NCI-H1105 treated with DMSO at 0.1 percent for 48 hours (cell line): ENCODE measurements at places on chromosomes 1 and 21.
A peak's percentile ranks its signal among the peaks of the same experiment; 100 is the strongest.

GRCh38 chr1:182634306-182635072 lies 30.3 kb upstream of the RGS16 start:
- peak; percentile 19 for DNase-seq

GRCh38 chr1:222187566-222188332 lies 360.2 kb downstream of the HHIPL2 start:
- DNase-seq = no peak

DNA sequence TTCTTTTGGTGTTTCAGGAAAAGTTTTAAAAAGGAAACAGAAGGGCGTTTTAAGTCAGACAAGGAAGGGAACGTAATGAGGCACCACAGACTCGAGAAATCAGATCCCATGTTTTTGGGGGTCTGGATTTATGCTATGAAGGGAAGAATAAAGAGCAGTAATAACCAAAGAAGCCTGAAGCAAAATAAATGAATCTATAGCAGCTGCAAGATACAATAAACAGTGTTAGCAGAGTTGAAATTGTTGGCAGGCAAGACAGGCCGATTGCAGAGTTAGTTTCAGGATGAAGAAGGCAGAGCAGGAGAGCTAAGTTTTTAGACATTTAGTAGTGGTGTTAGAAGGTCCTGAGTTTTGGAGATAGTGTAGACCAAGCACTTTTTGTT lies 425 bp downstream of the DDR2 start:
- DNase-seq = no peak

DNA sequence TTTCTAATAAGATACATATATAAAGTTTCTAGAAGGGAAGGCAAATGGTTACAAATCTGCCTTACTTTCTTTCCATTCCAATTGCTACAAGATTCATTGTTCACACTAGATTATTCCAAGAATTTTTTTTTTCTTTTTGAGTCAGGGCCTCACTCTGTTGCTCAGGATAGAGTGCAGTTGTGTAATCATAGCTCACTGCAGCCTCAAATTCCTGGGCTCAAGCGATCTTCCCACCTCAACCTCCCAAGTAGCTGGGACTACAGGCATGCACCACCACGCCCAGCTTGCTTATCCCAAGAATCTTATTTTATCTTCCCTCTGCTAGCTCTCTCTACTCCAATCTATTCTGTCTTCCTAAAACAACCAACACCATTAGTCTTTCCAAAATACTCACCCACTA lies 81.8 kb downstream of the KIAA0319L start:
- no peak for DNase-seq

- no peak for DNase-seq
Measured at GRCh38 chr1:115710859-115711624, 57.5 kb downstream of the CASQ2 start.

GRCh38 chr1:182484531-182485257 lies 34.7 kb downstream of the RGSL1 start:
- peak; percentile 11 for DNase-seq

GRCh38 chr1:223494926-223495645 lies 101.9 kb downstream of the CCDC185 start:
- no peak for DNase-seq

DNA sequence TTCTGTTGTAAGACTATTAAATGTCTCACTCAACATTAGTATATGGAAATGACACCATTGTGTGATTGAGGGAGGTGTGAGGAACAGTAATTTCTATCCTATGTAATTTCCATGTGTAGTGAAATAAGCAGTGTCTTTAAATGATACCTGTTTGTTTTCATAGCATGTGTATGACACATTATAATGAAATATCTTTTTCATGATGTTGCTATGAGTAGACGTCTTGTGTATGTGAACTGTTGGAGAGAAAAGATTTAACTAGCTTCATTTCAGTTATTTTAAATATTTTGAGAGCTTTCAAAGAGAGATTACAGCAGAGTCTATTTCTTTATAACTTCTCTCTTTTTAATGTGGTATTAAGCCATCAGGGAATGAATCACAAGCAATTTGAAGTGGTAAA lies 71.5 kb upstream of the QSOX1 start:
- no peak for DNase-seq

GRCh38 chr21:15004721-15005370 lies 60.0 kb downstream of the NRIP1 start:
- no peak for DNase-seq

- no peak for DNase-seq
Measured at GRCh38 chr1:113663165-113663951, 95.9 kb downstream of the PHTF1 start.

GRCh38 chr1:231862611-231863010 lies 236.0 kb downstream of the DISC1 start:
- no peak for DNase-seq

- DNase-seq = no peak
Measured at GRCh38 chr1:37722181-37723071, 30.1 kb downstream of the CDCA8 start.

DNA sequence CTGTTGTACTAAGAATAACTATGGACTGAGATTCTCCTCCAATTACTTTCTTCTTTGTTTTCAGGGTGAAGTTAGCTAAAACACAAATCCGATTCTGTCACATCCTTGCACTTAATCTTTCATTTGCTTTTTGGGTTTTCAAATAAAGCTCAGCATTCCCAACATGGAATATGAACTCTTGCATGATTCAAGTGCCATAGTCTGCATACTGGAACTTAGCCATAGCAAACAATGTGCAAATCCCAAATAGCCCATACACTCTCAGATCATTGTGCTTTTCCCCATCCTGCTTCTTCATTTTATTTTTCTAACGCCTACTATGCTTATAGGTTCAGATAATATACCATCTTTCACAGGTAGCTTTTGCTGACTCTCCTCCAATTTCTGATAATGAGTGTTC lies 455.8 kb upstream of the PRMT6 start:
- no peak for DNase-seq

DNA sequence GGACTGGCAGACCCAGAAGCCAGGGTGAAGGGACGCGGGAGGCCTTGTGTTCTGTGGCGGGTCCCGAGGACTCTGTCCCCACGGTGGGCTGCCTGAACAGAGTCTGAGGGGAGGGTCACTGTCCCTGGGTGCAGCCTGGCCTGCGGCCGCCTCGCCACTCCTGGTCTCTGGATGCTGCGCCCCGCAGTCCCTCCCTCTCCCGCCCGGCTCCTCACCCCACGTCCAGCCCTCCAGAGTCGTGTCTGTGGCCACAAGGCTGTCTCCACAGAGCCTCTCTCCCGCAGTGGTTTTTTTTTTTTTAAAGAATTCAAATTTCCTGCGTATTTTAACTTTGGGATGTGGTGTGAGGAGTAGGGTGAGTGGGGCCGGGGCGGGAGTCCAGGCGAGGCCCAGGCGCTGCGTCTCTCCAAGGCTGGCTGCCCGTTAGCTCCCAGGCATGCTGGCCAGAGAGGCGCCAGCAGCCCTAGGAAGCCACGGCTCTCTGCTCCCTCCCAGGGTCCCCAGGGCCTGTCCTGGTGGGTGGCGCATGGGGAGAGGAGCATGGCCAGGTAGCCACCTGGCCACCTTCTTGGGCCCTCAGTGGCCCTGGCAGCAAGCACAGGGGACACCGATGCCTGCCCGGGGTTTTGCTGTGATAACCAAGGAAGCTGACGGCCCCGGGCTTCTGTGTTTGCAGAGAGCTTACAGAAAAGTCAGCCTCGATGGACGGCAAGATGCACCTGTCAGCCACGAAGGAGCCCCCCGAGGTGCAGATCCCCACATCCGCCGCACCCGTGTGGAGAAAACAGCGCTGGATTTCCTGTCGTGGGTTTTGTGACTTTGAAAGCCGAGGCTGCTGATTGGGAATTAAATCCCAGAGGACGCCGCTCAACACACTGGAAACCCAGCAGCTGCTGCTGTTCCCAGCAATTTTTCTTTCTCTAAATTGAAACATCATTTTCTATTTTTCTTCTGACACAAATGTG lies 72.8 kb downstream of the MORN1 start:
- no peak for DNase-seq

DNA sequence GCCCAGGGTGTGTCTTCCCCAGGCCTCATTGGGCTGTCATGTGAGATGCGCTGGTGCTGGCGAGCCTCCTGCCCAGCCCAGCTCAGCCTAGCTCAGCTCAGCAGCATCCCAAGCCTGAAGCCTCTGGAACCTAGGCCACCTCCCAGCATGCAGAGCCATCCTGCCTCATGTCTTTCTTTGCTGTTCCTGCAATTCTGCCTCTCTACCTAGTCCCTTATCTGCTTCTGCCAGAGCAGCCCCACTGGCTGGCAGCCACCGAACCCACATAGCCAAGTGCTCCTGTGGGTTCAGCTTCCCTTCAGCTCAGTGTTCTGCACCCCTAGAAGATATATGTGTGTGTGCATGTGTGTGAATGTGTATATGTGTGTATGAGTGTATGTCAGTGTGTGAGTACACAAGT lies 291.5 kb upstream of the VAMP3 start:
- no peak for DNase-seq

DNA sequence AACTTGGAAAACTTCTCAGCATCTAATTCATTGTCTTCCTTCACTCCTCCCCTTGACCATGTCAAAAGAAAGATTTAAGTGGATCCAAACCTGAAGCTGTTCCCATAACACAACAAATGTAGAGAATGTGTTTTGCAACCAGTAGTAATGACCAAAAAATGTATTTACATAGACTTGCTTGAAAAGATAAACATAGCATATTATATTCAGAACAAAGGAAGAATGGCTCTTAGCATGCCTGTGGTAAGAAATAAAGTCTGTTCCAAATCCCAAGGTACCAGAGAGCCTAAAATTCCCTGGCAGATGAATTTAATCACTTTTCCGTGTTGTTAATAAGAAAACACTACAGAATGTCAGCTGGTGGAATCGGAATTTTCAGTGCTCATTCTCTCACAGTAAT lies 36.8 kb downstream of the FMO3 start:
- DNase-seq = no peak

DNA sequence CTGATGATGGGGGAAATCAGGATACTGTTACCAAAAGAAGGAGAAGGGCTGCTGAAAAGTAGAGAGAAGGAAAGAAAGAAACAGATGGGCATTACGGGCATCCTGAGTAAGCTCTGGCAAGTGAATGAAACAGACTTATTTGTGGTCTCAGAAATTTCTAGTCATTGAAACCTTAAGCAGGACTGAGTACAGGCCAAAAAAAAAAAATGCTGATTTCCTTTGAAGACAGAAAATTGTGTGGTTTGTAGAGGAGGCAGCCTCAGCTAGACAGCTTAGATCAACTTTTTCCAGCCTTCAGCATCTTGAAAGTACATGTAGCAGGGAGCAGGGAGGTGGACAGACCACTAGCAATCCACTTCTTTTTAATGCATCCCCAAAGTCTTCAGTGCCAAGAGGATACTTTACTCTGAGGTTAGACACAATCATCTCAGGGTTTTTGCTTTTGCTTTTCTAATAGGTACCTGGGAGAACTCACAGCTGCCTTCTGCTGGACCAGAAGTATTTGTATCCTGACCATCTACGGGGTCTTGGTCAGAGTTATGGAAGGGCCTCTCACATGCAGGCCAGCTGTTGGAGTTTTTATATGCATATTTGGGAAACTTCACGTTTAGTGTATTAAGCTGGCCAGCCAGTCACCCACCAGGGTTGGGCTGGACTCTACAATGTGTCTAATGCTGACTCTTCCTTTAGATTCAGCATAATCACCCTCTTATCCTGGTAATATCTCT lies 10.6 kb upstream of the CAPZB start:
- DNase-seq = no peak

GRCh38 chr1:19164274-19165015 lies 45.6 kb downstream of the UBR4 start:
- no peak for DNase-seq

- no peak for DNase-seq
Measured at GRCh38 chr1:102837551-102837950, 270.8 kb downstream of the COL11A1 start.

GRCh38 chr21:44878053-44878982 lies 4.8 kb upstream of the PTTG1IP start:
- no peak for DNase-seq

DNA sequence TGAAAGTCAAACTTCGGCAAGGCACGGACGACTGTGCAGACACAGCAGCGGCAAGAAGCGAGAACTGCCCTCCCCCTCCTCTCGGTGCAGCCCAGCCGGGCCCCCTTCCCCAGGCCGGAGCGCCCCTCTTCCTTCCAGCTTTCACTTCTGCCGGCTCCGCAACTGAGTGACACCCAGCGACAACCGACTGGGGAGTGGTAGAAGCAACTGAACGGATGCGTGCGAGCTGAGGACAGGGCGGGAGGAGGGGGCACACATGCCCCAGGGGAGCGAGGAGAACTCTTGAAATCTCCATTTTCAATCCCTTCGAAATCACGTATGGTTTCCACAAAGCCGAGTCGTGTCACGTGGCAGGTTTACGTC lies 146.6 kb downstream of the PGBD5 start:
- no peak for DNase-seq

DNA sequence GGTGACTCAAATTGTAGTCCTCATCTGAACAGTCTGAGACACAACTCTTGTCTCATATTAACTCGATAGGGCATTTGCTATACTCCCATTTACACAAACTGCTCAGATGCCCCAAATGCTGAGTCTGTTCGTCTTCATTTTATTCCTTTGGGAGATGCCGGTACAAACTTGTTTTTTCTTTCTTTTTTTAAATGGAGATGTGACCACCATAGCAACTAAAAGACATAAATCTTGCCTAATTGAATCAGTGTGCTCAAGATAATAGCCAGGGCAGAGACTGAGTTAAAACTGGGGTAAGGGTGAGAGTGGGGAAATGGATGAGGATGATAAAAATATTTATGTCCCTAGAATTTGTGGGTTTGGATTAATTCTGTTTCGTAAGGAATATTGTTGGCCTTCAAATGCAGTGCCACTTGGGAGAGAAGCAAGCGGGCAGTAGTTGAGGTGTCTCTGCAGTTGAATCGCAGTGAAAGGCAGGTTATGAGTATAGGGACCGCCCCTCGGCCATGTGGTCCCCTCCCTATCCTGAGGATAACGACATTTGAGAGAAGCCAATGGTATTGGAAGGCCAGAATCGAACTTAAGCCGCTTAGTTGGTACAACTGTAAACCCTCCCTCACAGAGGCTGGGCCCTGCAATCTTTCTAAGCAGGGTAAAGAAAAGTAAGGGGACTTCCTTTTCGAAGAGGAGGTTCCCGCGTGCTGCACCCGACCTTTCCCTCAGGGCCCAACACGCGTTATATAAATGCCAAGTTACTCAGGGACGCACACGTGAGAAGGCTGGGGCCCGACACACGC lies 859 bp upstream of the LRRC8B start:
- DNase-seq = peak; percentile 78

DNA sequence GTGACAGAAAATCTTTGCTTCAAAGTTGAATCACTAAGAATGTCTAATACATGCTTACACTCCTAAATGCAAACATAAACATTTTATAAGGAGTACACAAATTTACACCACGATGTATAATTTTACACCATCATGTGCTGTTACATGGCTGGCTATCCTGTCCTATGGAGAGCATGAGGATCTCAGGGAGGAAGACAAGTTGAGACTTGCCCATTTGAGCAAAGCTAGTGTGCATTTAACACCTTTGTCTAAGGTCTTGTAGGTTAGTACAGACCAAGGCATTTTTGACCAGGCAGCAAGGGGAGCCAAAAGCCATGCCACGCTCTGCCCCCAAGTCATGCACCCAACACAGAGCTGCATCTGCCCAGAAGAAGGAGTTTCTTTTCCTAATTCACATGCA lies 14.5 kb upstream of the COG2 start:
- DNase-seq = peak; percentile 9
